ENCODE measurements at places on chromosomes 11 and 22.

GRCh38 chr22:29343313-29343805 lies 27.9 kb upstream of the RASL10A start:
- no peak for DNase-seq

GRCh38 chr22:28951969-28952521 lies 68.7 kb downstream of the ZNRF3 start:
- DNase-seq: no peak

GRCh38 chr22:44116331-44116730 lies 64.4 kb upstream of the PARVG start:
- DNase-seq: no peak

GRCh38 chr11:118373871-118374270 lies 14.5 kb downstream of the UBE4A start:
- no peak for DNase-seq

- DNase-seq: no peak
These were observed 23.3 kb upstream of the EIF3D start for GRCh38 chr22:36552289-36552688.

All from activated CD4-positive, alpha-beta T cell treated with anti-CD3 and anti-CD28 coated beads, Interleukin-2, amount 50 U/mL, for 4 hours (primary cell).